ENCODE measurements at places on chromosomes 13 and 19. TPM values are rescaled to one million over a fixed set of nuclear protein-coding genes. Genes with fewer than 3 reads are reported as not detected.

DNA sequence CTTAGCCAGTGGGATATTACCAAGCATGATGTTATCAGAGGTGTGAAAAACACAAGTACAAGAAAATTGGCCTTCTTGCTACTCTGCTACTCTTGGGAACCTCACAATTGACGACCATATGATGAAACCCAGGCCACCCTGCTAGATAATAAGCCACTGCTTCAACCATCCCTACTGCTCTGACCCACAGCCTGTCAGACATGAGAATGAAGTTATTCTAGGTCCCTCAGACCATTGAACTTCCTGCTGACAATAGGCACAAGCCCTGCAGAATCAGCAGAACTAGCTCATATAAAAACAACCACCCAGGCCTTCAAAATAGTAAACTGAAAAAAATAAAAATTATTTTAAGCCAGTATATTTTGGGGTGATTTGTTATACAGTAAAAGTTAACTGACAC lies 559.9 kb downstream of the KCTD12 start:
- no peak overlapping the region for H3K4me3 ChIP-seq
- DNase-seq = no peak
- H3K27me3 ChIP-seq = no peaks in the 10 kb centered on the region
- H3K36me3 ChIP-seq = no peaks in the 10 kb centered on the region
- H3K27ac ChIP-seq = no peak overlapping the region
- H3K4me1 ChIP-seq = no peaks in the 10 kb centered on the region

GRCh38 chr19:46351241-46352041 lies 4.6 kb downstream of the PPP5C start:
- no peak for DNase-seq
- H3K27me3 ChIP-seq = no peaks in the 10 kb centered on the region

GRCh38 chr19:10667867-10668266 lies 13.7 kb downstream of the ILF3 start:
- no peak overlapping the region for H3K27ac ChIP-seq
- H3K36me3 ChIP-seq = peaks cover 20% of the 10 kb centered on the region
- no peak for DNase-seq
- no peak overlapping the region for H3K4me3 ChIP-seq

GRCh38 chr19:32649751-32650150 lies 25.2 kb downstream of the ANKRD27 start:
- no peak overlapping the region for H3K4me3 ChIP-seq
- H3K4me1 ChIP-seq = no peaks in the 10 kb centered on the region
- no peak for DNase-seq
- H3K36me3 ChIP-seq = peaks cover 45% of the 10 kb centered on the region

- no peak for DNase-seq
- H3K36me3 ChIP-seq = no peaks in the 10 kb centered on the region
These were observed 23.5 kb upstream of the SLC15A1 start for GRCh38 chr13:98775844-98776598.

DNA sequence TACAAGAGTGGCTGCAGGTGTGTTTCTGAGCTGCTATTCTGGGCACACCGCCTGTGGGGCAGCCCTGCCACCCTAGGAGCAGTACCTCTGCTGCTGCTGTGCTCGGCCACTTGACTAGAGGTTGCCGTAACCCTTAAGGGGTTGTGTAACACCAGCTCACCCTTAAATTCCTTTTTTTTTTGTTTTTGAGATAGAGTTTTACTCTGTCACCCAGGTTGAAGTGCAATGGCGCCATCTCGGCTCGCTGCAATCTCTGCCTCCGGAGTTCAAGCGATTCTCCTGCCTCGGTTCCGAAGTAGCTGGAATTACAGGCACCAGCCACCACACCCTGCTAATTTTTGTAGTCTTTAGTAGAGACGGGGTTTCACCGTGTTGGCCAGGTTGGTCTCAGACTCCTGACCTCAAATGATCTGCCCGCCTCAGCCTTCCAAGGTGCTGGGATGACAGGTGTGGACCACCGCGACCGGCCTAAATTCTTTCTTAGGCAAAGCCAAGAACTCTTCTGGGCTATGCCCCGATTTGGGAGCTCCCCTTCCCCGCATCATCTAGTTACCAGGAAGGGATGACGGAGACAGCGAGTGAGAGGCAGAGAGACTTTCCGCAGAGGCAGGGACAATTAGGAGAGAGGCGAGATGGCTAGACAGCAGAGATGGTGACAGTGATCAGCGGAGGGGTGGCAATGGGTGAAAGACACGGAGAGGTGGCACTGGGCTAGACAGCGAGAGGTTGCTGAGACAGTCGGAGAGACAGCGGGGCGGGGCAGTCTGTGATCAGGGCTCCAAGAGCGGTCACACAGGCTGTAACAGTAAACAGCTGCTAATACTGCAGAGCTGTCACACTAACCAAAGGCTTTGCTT lies 4.4 kb upstream of the LILRA5 start:
- H3K4me1 ChIP-seq = no peaks in the 10 kb centered on the region
- no peaks in the 10 kb centered on the region for H3K27me3 ChIP-seq
- no peak overlapping the region for H3K4me3 ChIP-seq
- no peak overlapping the region for H3K27ac ChIP-seq
- no peaks in the 10 kb centered on the region for H3K36me3 ChIP-seq

GRCh38 chr19:2507109-2507508 lies 31.2 kb downstream of the GADD45B start:
- H3K4me3 ChIP-seq = no peak overlapping the region
- no peaks in the 10 kb centered on the region for H3K4me1 ChIP-seq

DNA sequence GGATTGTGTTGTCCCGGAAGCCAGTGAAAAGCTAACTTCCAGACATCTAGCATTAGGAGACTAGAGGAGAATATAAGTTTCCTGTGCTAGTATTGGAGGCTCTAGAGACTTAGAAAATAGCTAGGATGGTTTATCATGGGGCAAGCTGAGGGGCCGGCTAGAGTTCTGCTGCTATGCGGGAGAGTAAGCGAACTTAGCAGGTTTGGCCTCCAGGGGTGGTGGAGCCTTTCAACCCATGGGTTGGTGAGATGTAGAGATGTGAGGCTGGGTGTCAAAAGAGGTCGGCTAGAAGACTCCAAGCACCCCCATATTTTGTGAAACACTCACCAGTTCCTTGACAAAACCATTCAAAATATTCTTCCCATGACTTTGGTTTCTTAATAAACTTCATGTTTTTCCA lies 4.4 kb downstream of the SULT2A1 start:
- H3K27me3 ChIP-seq = no peaks in the 10 kb centered on the region
- H3K36me3 ChIP-seq = no peaks in the 10 kb centered on the region
- H3K4me3 ChIP-seq = no peak overlapping the region
- no peak overlapping the region for H3K27ac ChIP-seq

GRCh38 chr13:21067848-21068247 lies 6.5 kb upstream of the LATS2 start:
- no peak overlapping the region for H3K27ac ChIP-seq
- no peak overlapping the region for H3K4me3 ChIP-seq
- H3K36me3 ChIP-seq = no peaks in the 10 kb centered on the region
- DNase-seq = no peak

DNA sequence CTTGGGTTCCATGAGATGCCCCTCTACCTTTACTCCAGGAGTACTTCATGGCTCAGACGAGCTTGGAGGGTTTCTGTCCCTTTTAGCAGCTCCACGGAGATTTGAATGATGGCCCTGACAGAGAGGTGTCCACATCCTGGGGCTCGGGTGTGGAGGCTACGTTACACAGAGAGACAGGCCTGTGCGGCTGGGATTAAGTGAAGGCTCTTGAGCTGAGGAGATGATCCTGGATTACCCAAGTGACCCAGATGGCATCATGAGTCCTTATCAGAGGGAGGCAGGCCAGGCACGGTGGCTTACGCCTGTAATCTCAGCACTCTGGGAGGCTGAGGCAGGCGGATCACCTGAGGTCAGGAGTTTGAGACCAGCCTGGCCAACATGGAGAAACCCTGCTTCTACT lies 12.4 kb downstream of the DPP9 start:
- peaks cover 23% of the 10 kb centered on the region for H3K36me3 ChIP-seq
- peaks cover 36% of the 10 kb centered on the region for H3K4me1 ChIP-seq
- H3K4me3 ChIP-seq = no peak overlapping the region
- H3K27ac ChIP-seq = peak overlapping the region; percentile 78

GRCh38 chr13:51844862-51845573 lies at the start of gene TMEM272:
Gene TMEM272, minus strand, starts transcription at chr13:51845177. Its CDS starts 6,647 bp downstream, at chr13:51838530.
- no peak within 1 kb of the TSS for H3K4me3 ChIP-seq
- no peaks in the 10 kb centered on the region for H3K4me1 ChIP-seq
- no peaks in the 10 kb centered on the region for H3K36me3 ChIP-seq
- no peak within 1 kb of the TSS for H3K27ac ChIP-seq

DNA sequence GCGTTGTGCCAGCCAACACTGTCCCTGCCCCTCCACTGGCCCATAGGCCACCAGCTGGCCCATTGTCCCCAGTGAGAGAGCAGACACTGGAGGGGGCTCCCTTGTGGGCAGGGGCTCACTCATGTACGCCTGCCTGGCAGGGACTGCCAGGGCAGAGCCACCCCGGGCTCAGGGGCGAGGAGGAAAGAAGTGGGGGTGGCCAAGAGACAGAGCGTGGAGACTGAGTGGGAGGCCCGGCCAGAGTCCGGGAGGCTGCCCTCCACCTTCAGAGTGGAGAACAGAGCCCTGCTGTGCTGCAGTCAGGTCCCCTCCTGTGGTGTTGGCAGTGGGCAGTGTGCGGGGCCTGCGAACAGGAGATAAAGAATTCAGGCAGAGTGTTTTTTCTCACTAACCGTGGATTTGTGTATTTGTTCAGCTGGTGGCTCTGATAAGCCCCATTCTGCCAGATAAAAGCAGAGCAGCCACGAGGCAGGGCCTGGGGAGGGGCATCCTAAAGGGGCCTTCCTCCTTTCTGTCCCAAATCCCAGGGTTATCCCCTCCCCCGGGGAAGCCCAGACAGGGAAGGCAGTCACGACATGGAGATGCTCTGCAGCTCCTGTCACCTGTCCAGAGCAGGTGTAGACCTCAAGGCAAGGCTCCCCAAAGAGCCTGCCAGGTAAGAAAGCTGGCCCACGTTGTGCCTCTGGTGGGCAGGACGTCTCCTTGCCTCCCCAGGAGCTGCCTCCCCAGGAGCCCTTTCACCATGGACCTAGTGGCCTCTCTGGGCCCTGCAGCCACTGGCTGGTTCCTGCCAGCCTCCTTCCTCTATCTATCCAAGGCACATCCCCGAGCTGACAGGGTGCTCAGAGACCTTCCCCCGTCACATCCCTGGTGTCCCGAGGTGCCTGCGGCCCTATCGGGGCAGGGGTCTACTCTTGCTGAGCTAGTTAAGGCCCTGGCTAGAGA lies 33.0 kb downstream of the LYL1 start:
- peaks cover 8% of the 10 kb centered on the region for H3K36me3 ChIP-seq
- no peak for DNase-seq
- H3K27ac ChIP-seq = peak overlapping the region; percentile 99
- H3K27me3 ChIP-seq = no peaks in the 10 kb centered on the region

DNA sequence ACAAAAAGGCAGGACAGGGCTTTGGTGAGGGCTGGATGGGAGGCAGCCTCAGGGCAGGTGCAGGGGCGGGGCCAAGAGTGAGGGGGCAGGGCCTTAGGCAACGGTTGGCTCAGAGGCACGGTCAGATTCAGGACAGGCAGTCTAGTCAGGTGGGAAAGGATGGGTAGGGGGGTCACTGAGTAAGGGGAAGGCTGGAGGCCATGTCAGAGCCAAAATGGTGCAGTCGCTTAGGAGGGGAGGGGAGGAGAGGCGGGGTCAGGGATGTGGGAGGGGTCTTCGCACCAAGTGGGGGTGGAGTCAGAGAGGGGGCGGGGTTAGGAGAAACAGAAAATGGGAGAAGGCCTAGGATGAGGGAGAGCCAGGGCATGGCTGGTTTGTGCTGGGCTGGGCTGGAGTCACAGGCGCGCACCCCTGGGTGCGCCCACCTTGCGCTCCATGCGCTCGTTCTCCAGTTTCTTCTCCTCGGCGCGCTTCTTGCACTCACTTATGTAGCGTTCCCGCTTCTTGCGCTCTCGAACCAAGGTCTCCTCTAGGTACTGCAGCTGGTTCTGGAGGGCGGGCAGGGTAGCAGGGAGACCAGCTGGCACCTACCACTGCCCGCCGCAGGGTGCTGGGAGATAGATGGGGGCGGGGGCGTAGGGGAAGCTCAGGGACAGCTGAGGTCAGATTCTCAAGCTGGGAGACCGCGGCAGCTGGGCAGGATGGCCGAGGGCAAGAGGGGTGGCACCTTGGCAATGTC lies 6.8 kb upstream of the RGL3 start:
- H3K36me3 ChIP-seq = no peaks in the 10 kb centered on the region
- DNase-seq = no peak
- no peak overlapping the region for H3K4me3 ChIP-seq
- H3K27me3 ChIP-seq = no peaks in the 10 kb centered on the region

DNA sequence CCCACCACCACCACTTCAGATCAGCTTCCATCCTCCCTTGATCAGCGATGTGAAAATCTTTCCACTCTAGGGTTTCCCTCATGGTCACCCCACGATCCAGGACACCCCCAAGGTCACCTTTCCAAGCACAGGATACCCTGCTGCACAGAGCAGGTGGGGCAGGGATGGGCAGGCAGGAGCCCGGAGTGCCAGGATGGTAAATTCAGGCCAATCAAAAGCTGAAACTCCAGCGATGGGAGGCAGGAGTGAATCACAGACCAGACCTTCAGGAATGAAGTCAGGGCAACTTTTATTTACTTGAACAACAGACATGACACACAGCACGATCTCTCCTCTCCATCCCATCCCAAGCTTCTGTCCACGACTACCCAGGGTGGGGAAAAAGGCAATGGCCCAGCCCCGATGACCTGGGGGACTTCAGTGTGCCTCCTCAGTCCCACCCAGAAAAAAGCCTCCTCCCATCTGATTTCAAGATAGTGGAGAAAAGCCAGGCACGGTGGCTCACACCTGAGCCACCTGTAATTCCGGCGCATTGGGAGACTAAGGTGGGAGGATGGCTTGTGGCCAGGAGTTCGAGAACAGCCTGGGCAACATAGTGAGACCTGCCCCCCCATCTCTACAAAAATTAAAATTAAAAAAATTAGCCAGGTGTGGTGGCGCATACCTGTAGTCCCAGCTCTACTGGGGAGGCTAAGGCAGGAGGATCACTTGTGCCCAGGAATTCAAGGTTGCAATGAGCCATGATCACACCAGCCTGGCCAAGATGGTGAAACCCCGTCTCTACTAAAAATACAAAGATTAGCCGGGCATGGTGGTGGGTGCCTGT lies 39.2 kb downstream of the ZSWIM4 start:
- peaks cover 45% of the 10 kb centered on the region for H3K36me3 ChIP-seq
- H3K27ac ChIP-seq = peak overlapping the region; percentile 100
- H3K4me3 ChIP-seq = no peak overlapping the region
- DNase-seq = no peak

GRCh38 chr19:40155749-40156265 lies 35.4 kb upstream of the MAP3K10 start:
- H3K27ac ChIP-seq = no peak overlapping the region
- DNase-seq = no peak
- no peaks in the 10 kb centered on the region for H3K4me1 ChIP-seq
- no peaks in the 10 kb centered on the region for H3K36me3 ChIP-seq
- H3K4me3 ChIP-seq = no peak overlapping the region

- peak overlapping the region; percentile 94 for H3K27ac ChIP-seq
- H3K4me1 ChIP-seq = peaks cover 10% of the 10 kb centered on the region
- no peaks in the 10 kb centered on the region for H3K27me3 ChIP-seq
- peak; percentile 74 for DNase-seq
- H3K4me3 ChIP-seq = peak overlapping the region; percentile 97
These were observed 1.3 kb downstream of the BICRA start for GRCh38 chr19:47609906-47610894.

NKPD1 gene
- total RNA-seq = not detected

NCCRP1 gene
- not detected for total RNA-seq

CD33 gene
- 1.3 TPM for total RNA-seq

ATP4B gene
- total RNA-seq = not detected

CERS1 gene
- not detected for total RNA-seq

GNA15 gene
- total RNA-seq = 7.1 TPM

UBE2L5 gene
- total RNA-seq = not detected

PRRG2 gene
- not detected for total RNA-seq

TMPRSS9 gene
- total RNA-seq = not detected

PRR19 gene
- not detected for total RNA-seq

PSG4 gene
- total RNA-seq = not detected

MAP4K1 gene
- total RNA-seq = 15.1 TPM

UNC13A gene
- total RNA-seq = 2.2 TPM
